ENCODE measurements at places on chromosomes 4 and X.

DNA sequence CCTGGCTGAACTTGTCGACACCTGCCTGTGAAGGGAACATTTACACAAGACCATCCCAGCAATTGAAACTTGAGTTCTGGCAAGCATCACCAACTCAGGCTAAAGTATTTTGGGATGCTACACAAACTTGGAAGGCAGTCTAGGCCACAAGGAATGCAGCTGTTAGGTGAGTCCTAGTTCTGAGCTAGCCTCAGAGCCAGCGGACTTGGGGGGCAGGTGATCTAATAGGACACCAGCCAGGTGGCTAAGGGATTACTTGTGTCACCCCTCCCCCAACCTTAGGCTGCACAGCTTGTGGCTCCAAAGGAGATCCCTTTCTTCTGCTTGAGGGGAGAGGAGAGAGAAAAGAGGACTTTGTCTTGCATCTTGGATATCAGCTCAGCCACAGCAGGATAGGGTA is 62.3 kb upstream of the DKK2 start:
- DNase-seq = no peak

DNA sequence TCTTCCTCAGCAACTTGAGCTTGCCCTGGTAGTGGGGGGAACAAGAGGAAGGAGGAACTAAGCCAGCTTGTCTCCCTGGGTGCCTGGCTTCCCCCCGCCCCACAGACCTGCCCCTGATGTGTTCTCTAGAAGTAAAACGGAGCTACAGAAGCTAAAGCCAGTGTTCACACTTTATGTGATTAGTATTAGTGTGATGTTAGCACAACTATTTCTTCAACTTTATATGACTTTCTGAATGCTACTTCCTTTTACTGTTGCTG is 10.7 kb downstream of the RGS12 start:
- no peak for DNase-seq

DNA sequence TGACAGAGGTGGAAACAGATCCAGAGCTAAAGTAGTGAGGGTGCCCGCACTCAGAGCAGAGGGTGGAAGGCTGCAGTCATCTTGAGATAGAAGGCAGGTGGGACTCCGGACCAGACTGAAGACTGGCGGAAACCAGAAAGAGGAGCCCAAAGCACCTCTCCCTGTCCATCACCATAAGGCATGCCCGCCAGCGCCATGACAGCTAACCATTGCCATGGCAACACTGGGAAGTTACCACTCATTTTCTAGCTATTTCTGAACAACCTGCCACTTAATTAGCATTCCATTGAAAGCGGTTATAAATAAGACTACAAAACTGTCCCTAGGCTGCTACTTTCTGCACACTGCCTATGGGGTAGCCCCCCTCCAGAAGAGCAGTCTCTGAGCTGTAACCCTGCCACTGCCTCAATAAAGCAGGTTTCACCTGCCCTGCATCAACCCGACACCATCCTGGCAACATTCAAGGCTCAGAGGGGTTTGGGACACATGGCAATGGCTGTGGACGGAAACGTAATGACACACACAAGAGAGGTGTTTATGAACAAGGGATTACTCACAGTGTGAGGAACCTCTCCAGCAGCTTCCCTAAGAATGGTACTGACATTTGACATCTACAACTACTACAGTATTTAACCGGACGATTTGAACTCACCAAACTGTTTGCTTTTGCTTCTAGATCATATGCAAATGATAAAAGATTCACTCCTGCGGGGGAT is 27.8 kb upstream of the FGFBP2 start:
- DNase-seq = no peak

GRCh38 chrX:130413415-130413814 is 11.6 kb downstream of the RBMX2 start:
- DNase-seq = no peak
